NCI-H2081 treated with DMSO at 0.1 percent for 48 hours (cell line): ENCODE measurements at places on chromosomes 11 and 22.

DNA sequence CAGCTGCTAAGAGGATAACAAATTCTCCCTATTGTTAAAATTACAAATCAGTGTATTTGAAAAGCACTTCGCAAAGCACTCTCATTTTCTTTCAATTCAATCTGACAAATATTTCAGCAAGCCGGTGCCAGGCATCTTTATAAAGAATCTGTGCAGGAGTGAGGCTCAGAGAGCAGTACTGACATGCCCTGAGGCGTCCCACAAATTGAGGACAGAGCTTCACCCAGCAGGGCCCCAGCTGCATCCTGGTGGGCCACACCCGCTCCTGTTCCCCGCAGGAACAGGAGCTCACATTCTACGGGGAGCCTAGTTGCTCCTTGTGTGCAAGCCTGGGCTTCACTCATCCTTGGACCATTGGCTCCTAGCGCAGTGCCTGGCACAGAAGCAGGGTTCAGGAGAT lies 60.9 kb upstream of the EIF3D start:
- DNase-seq, result no peak

- no peak for DNase-seq
These were observed 8.9 kb downstream of the RASGRP2 start for GRCh38 chr11:64734811-64735724.

DNA sequence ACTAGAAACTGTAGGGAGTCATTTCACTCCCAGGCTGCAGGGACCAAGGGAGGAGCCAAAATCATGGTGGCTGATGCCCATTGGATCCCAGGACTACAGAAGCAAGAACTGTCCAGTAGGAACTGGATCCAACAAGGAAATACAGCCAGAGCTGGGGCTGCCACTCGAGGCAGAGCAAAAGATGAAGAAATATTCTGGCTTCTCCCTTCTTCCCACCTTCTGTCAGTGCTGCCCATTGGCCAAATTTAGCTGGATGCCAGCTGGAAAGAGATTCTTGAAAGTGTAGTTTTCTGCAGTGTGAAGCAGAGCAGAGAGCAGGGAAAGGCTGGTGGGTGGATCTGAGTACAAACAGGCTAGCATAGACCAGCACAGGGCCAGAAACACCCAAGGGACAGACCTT lies 45.6 kb downstream of the COMMD9 start:
- DNase-seq, result no peak

- no peak for DNase-seq
These were observed 34.3 kb upstream of the MICAL2 start for GRCh38 chr11:12075822-12076821.

- DNase-seq, result peak; percentile 94
These were observed at the start of gene ZW10 for GRCh38 chr11:113773416-113774173. Gene ZW10 (minus strand): TSS chr11:113773692. CDS start chr11:113773666, 26 bp downstream.

DNA sequence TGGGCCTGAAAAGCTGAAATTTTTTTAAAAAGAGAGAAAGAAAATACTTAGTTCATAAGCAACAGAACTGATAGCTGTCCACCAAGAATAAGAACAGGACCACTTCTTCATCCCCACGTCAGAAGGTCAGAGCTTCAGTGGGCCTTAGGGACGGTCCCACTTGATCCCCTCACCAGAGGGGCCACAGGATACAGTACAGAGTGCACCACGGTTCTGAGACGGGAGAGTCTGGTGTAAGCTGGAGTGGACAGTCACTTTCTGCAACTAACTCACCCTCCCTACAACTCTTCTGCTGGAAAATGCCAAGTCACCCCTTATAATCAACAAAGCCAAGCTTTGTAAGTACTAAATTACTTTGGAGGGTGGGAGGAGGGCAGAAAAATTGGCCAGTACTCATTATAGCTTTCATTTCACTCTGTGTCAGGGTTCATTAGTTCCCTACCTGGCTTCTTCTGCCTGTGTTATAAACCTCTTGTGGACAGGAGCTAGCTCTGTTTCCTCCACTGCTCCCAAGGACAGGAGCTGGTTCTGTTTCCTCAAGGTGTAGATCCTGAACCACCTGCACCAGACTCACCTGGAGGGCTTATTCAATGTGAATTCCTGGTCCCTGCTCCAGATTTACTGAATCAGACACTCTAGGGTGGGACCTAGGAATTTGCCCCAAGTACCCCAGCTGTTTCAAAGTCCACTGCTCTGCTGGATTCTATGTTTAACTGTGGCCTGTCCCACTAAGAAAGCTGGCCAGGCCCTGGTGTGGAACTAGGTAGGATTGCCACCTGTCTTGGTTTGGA lies 39.6 kb downstream of the SCGB1A1 start:
- no peak for DNase-seq

GRCh38 chr22:26502688-26503561 lies 9.3 kb downstream of the TFIP11 start:
- no peak for DNase-seq

GRCh38 chr22:29195118-29195963 lies 10.4 kb upstream of the EMID1 start:
- no peak for DNase-seq

DNA sequence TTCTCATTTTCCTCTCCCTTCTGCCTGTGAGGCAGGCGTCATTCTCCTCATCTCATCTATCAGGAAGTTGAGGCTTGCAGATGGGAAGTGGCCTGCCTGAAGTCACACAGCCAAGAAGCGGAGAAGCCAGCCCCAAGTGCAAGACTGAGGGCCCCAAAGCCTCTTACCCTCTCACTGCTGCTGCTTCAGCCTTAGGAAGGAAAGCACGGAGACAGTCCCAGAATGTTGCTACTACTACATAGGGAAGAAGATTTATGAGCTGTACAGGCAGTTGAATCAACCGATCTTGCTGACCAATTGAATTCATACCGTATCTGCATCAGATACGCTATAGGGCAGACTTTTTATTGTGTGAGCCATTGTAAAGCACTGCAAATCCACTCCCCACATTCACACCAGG lies 89.0 kb downstream of the CWC15 start:
- DNase-seq, result no peak

DNA sequence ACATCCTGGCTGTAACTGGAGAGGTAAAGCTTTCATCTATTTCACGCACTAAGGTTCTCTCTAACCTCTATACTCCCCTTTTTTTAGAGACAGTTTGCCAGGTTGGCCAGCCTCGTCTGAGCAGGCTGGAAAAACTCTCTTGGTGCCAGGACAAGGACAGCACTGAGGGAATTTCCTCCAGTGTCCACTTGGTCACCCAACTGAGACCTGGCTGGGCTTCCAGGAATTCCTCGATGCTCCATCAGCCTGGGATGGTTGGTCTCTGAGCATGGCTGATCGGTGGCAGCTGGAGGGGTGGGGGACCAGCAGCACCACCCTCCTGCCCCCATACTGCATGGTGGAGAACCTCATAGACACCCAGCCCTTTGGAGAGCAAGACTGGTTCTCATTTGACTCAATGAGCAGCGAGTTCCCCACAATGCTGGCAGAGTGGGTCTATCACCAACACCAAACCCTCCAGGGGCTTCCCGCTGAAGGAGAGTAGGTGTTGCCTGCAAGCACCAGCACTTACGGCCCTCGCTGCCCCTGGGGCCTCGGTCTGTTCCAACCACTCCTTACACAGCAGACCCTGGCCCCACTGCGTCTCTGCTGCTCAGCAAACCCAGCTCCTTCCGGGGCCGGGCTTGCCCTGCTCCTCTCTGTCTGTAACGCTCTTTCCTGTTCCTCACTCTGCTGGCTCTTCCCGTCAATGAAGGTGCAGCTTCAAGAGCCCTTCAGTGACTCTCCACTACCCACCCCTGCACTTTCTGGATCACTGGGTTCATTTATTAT lies 122.2 kb downstream of the ST3GAL4 start:
- DNase-seq, result no peak
